ENCODE measurements at places on chromosomes 6 and 20. TPM values are rescaled to one million over a fixed set of nuclear protein-coding genes. Genes with fewer than 3 reads are reported as not detected.

Gene SLC4A11
- total RNA-seq = 1.2 TPM

Gene CALHM4
- not detected for total RNA-seq

Gene CTAGE9
- total RNA-seq = not detected

Gene TPD52L1
- total RNA-seq = 64.7 TPM

Gene ZSWIM1
- 2.7 TPM for total RNA-seq

Gene TRIM10
- not detected for total RNA-seq

All from smooth muscle cell of the umbilical artery (primary cell).